ENCODE measurements at places on chromosomes 11 and 22.

- H3K4me1 ChIP-seq, result no peaks in the 10 kb centered on the region
- no peaks in the 10 kb centered on the region for H3K27me3 ChIP-seq
- no peak for DNase-seq
- H3K27ac ChIP-seq, result no peak overlapping the region
Measured at GRCh38 chr11:116864531-116864930, 27.1 kb upstream of the APOA1 start.

DNA sequence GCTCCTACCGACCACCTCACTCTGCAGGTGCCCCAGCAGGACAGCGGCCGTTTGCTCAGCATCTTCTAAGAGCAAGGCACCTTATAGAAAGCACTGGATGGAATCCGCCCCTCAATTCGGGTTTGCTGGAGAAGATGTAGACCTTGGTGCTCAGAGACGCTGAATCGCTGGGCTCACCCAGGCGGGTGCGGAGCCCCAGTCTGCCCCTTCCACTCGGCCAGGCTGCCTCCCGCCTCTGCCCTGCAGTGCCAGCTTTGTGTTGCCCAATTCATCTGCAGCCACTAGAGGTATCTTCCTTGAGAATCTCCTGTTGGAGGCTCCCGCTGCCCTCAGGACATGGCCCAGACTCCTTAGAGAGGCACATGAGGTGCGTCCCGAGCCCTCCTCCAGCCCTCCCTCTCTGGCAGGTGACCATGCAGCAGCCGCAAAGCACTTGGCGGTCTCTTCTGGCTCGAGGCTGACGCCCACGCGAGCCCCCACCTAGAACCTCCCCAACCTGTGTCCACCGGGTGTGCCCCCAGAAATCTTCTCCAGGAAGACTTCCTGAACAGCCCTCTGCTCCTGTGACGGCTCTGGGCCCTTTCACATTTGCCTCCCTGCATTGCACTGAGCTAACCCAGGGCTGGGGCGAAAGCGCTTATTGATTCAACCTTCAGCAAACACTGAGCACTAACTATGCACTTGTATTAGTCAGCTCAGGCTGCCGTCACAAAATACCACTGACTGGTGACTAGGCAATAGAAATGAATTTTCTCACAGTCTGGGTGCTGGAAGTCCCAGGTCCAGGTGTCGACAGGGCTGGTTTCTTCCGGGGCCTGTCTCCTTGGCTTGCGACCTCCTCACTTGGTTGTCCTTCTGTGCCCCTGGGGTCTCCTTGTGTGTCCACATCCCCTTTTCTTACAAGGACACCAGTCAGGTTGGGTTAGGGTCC lies 117.5 kb downstream of the WNT7B start:
- peaks cover 17% of the 10 kb centered on the region for H3K27me3 ChIP-seq
- no peaks in the 10 kb centered on the region for H3K4me1 ChIP-seq
- no peak overlapping the region for H3K4me3 ChIP-seq
- H3K27ac ChIP-seq, result no peak overlapping the region
- DNase-seq, result no peak

- H3K4me1 ChIP-seq, result no peaks in the 10 kb centered on the region
- no peak for DNase-seq
- no peaks in the 10 kb centered on the region for H3K36me3 ChIP-seq
- H3K4me3 ChIP-seq, result no peak overlapping the region
- H3K27me3 ChIP-seq, result no peaks in the 10 kb centered on the region
- H3K27ac ChIP-seq, result no peak overlapping the region
Measured at GRCh38 chr11:129434641-129435498, 59.2 kb downstream of the BARX2 start.

GRCh38 chr11:12938590-12939247 lies 70.4 kb upstream of the RASSF10 start:
- DNase-seq, result no peak
- no peaks in the 10 kb centered on the region for H3K27me3 ChIP-seq
- no peaks in the 10 kb centered on the region for H3K4me1 ChIP-seq
- no peak overlapping the region for H3K27ac ChIP-seq
- H3K4me3 ChIP-seq, result no peak overlapping the region
- H3K36me3 ChIP-seq, result no peaks in the 10 kb centered on the region

- peaks cover 27% of the 10 kb centered on the region for H3K4me1 ChIP-seq
- DNase-seq, result no peak
- H3K27ac ChIP-seq, result no peak overlapping the region
- H3K27me3 ChIP-seq, result no peaks in the 10 kb centered on the region
Measured at GRCh38 chr11:43356336-43356735, 2.4 kb upstream of the TTC17 start.

DNA sequence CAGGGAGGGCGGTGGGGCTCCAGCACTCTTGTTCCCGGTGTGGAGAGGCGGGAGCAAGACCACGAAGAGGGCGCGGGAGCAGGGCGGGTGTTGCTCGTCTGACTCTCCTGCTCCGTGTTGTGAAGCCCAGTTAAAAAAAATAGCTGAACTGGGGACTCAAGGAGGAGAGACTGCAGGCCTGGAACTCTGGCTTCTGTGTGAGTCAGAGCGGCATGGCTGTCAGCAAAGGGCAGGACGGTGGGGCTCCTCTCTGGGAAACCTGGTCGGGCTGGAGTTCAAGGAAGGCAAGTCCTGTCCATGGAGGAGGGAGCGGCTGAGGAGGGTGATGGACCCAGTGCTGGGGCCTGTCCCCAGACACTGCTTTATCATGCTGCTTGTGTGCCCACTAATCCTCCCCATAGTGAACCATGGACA lies 152.3 kb downstream of the FEZ1 start:
- no peak overlapping the region for H3K27ac ChIP-seq
- DNase-seq, result no peak
- H3K4me3 ChIP-seq, result no peak overlapping the region
- no peaks in the 10 kb centered on the region for H3K4me1 ChIP-seq
- no peaks in the 10 kb centered on the region for H3K27me3 ChIP-seq
- H3K36me3 ChIP-seq, result no peaks in the 10 kb centered on the region

DNA sequence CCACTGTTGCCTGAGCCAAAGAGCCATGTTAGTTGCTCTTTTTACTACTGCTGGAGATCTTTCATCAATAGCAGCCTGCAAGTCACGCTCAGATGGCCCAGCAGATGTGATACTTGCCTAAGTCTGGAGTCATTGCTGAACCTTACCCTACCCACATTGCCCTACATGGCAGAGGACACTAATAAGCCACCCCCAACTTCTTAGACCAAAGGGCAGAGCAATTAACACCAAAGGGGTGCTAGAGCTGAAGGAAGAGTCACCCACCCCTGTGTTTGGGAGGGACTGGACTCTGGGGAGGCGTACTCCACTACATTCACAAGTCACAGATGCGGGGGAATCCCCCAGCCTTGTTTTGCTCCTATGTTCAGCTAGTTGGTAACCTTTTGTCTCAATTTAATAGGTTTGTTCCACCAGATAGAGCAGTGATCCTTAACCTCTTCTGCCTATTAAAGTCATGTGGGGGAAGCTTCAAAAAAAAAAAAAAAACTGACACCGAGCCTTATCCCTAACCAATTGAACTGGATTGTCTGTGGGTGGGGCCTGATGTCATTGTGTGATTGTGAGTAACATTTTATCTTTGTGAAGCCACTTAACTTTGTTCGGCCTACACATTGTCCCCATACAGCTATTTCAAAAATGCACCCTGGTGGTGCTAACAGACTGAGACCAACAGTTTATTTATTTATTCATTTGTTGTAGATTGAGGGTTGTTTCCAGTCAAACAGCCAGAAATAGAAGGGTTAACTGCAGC lies 13.1 kb downstream of the ADM start:
- no peak overlapping the region for H3K4me3 ChIP-seq
- no peaks in the 10 kb centered on the region for H3K27me3 ChIP-seq
- peaks cover 4% of the 10 kb centered on the region for H3K4me1 ChIP-seq
- no peak for DNase-seq
- H3K36me3 ChIP-seq, result no peaks in the 10 kb centered on the region

All from CD14-positive monocyte (primary cell).